ENCODE measurements at places on chromosomes 3 and 15. TPM values are rescaled to one million over a fixed set of nuclear protein-coding genes. Genes with fewer than 3 reads are reported as not detected.

- DNase-seq, result no peak
These were observed 15.8 kb downstream of the RBP1 start for GRCh38 chr3:139523718-139524117.

DNA sequence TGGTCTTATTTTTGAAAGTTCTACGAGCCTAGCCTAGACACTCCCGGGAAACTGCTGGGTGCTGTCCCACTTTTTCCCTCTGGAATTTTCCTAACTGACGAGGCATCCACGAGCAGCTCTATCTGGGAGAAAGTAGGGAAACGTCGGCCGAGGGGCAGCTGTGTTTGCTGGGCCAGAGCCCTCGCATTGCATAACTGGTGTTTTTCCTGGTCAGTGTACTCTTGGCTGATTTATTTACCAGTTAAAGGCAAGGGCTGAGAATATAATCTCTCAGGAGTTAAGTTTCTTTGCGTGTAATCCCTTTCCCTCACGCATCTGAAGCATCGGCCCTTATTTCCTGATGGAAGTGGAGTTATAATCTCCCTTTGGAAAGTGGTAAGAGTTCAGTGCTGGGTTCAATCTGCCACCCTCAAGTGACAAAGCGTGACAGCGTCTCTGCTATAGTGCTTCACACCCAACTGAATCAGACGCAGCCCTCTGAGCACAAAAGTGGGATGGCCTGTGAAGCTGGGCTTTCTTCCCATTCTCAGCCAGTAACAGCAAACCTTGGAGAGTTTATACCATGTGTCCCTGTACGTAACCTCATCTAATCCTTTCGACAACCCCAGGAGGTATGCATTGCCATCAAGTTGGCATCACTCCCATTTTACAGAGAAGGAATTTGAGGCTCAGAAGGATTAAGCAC, 311.5 kb downstream of the RORA start:
- no peak for DNase-seq

DNA sequence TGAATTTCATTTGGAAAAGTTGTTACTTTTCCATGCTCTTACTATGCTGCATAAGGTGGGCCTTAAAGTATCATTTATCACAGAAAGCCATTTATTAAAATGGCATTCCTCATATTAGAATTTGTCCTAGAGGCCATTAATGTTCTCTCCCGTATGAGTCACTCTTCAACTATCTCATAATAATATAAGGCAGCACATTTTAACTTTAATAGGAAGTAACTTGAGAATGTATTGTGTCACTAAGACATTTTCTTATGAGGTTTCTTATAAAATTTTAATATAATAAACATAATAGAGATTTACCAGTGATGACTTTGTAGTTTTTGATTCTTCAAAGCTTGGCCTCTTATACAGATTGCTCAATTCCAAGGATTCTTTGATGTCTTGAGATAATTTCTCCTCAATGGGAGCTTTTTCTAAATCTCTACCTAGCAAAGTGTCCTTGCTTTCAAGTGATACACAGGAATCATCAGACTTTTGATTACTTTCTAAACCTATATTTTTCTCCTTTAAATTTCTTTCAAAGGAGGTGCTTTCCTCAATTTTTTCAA, 74.7 kb downstream of the ZBBX start:
- no peak for DNase-seq

Gene SLMAP
- total RNA-seq, result 25.8 TPM

Gene GASK1A
- 1.5 TPM for total RNA-seq

GRCh38 chr3:134644731-134645514, 5.9 kb downstream of the KY start:
- no peak for DNase-seq

Gene TRPM1
- 0.09 TPM for total RNA-seq

GRCh38 chr3:111538681-111539083, 3.3 kb upstream of the CD96 start:
- no peak for DNase-seq

DNA sequence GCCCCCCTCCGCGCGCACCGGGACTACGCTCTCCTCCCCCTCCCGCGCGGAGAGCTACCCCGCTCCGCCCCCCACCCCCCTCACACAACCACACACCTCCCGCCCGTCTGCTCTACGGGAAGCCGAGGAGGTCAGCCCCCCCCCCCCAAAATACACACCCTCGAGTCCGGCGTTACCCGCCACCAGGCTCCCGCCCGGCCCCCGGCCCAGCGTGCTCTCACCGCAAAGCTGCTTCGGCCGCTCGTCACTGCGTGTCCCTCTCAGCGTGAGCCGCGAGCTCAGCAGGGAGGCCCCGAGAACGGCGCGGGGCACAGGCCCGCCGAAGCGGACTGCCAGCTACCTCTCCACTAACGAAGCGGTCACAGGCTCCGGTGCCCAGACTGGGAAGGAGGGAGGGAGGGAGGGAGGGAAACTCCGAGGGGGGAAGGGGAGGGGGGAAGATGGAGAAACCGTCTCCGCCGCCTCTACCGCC, 252 bp downstream of the SIN3A start:
- no peak for DNase-seq

Gene SV2B
- 3.2 TPM for total RNA-seq

All from thymus (tissue), 14 donors.